Stimulated activated CD4-positive, alpha-beta T cell treated with anti-CD3 and anti-CD28 coated beads, TNF-alpha, amount 100 ng/mL, for 24 hours (primary cell): ENCODE measurements at places on chromosomes 1 and 21.
A peak's percentile ranks its signal among the peaks of the same experiment; 100 is the strongest.

DNA sequence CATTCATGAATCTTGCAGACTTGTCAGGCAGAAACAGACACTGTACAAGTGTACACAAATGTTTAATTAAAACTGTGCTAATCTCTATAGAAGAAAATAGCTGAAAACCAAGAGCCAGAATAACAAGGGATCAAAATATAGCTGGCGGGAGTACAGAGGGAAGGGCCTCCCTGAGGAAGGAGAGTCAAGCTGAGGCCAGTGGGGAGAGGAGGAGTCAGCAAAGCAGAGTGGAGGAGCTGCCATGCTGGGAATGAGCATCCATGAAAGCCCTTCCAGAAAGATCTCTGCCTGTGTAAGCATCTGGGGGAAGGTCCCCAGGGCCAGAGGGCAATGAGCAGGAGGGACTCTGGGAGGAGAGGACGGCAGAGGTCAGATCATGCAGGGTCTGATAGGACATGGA, 15.1 kb downstream of the SLAMF8 start:
- DNase-seq = no peak

DNA sequence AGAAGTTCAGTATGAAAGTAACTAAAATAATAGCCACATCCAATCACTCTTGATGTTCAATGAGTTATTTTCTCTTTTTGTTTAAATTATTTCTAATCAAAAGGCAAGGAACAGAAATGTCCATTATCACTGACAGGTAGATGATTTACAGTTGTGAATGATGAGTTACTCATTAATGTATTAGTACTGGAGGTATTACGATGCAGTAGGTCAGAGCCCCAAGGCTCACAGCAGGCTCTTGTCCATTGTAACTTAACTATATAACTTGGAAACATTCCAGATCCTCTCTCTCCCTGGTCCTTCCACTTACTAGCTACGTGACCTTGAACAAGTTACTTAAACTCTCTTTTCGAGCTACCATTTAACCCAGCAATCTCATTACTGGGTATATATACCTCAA, 39.5 kb downstream of the CRB1 start:
- DNase-seq = no peak

DNA sequence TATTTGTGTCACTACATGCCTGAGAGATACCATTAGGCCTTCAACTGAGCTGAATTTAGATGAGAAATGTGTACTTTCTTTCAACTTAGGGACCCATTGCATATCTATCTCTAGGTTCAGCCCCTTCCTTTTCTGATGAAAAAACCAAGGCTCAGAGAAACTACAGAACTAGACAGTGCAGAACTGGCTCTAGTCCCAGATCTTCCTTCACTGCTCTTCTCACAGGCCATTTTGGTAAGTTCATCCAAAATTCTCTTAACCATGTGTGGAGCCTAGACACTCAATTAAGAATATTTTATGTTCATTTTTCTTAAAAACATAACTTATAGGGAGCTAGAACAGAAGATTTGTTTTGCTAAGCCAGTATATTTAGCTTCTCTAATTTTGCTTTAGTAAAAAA, 128.9 kb downstream of the ASTN1 start:
- DNase-seq = no peak

DNA sequence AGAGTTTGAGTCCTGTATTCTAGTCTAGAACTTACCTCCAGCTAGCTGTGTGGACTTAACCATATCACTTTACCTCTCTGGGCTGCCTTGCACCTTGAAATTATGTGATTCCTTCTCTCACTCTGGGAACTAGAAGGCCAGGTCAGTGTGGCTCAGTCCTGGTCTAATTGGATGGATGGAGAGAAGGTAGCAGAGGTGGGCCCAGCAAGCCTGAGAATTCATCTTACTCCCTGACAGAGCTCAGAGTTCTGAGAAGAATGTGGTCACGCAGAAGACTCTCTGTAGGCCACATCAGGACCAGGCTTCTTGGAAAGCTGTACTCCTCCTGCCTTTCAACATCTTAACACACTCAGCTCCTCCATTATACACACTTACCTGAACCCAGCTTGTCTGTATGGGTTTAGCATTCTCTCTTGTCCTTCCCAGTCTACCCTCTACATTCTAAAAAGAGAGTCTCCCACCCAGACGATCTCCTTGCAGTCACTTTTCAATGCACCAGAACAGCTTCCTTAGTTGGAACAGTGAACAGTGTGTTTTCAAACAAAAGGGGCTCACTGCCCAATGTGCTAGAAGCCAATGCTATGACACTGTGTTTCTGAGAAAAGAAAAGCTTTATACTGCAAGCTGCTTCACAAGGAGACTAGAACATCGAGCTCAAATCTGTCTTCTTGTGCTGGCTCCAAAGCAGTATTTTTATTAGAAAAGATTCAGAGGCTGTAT, 60.5 kb downstream of the CAPN9 start:
- no peak for DNase-seq

- no peak for DNase-seq
These were observed 1.7 kb downstream of the SSX2IP start for GRCh38 chr1:84688463-84689061.

GRCh38 chr1:154499446-154499845, 2.6 kb upstream of the TDRD10 start:
- DNase-seq = no peak

DNA sequence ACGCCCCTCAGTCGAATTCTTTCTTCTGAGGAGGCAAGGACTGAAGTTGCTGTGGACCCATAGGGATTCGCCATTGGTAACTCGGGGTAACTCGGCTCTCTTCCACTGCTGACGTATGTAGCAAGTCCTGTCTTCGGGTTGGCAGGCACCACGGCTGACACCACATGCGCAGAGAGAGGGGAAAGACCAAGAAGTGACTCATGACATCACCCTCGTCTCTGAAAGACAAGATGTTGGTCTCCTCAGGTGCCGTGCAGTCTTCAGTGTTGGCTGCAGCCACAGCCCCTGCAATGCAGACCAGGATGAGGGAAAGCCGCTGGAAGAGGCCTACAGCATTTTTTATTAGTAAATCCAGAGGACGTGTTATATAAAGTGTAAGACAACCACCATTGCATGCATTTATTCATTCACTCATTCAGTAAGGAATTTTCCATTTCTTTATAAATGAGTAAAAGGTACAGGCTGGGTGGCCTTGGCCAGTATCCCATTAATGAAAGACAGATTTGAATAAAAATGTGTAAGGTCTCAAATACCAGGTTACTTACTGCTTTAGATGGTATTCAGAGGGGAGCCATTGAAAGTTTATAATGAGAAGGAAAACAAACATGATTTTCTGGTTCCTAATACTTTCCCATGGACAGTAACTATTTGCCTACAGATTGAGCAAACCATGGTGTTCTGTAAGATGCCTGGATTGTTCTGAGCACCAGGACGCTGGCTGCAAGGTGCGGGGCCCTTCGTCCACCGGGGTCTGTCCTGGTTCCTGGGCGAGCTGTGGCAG, 50.7 kb upstream of the IRF2BP2 start:
- DNase-seq = no peak

- DNase-seq = no peak
These were observed 108.8 kb downstream of the KIF26B start for GRCh38 chr1:245263529-245264095.

DNA sequence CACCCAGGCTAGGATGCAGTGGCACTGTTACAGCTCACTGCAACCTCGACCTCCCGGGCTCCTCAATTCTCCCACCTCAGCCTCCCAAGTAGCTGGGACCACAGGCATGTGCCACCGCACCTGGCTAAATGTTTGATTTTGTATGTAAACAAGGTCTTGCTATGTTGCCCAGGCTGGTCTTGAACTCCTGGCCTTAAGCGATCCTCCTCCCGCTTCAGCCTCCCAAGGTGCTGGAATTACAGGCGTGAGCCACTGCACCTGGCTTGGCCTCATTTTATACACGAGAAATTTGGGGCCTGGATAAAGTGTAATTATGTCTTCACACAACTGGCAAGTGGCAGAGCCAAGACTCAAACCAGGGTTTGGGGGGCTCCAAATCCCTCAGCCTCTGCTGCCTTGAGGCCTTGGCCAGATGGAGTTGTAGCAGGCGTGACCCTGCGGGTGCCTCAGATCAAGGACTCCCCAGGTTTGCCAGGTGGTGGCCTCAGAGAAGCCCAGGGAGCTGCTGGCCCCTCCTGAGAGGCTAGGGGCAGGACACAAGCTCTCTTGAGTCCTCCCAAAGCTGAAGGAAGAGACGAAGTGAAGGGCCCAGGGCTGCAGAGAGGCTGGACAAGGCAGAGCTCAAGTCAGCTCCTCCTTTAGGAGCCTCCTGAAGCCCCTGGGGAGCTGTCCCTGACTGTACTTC, 61.7 kb downstream of the MDM4 start:
- no peak for DNase-seq

DNA sequence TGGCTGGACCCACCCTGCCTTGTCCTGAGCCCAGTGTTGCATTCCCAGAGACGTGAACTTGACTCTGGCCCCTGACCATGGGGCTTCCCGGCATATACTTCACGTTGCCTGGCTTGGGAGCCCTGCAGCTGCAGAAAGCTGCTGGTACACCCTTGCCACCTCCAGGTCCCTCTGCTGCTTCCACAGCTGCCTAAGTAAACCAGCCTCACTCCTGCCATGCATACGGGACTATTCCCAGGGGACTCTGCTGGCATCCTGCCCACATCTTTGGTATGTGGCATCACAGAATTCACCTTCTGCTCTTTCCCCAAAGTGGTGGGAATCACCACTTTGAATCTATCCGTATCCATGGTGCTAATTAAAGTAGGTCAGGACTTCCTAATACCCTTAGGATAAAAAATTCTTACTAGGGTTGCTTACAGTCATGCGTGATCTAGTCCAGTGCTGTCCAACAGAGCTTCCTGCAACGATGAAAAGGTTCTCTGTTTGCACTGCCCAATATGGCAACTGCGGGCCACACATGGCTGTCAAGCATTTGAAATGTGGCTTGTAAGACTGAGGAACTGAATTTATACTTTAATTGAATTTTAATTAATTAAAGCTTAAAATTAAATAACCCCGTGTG, 203.0 kb downstream of the GRIK3 start:
- DNase-seq = no peak

GRCh38 chr1:175697255-175697654, 46.1 kb downstream of the TNR start:
- DNase-seq = no peak

GRCh38 chr1:186054003-186054402, 319.8 kb downstream of the HMCN1 start:
- no peak for DNase-seq

GRCh38 chr1:116854403-116854690, 55.4 kb upstream of the PTGFRN start:
- no peak for DNase-seq

GRCh38 chr1:72284348-72285073, 2.2 kb upstream of the NEGR1 start:
- DNase-seq = no peak

DNA sequence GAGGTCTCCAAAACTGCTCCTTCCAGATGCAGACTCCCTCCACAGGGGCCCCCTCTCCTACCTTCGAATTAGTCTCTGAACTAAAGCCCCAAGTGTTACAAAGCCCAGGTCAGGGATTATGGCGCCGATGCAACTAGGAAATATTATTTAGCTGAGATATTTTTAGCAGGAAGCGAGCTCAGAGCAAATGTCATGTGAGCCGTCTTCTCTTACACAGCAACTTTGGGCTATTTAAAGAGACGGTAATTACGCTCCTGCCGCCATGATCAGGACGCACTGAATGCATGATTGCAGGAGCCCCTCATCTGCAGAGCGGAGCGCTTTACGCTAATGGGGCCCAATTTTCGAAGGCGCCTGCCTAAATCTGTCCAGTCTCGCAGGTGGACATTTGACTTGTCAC, 55.3 kb upstream of the TARDBP start:
- no peak for DNase-seq

- no peak for DNase-seq
These were observed 19.9 kb downstream of the NIBAN1 start for GRCh38 chr1:184954232-184954995.

DNA sequence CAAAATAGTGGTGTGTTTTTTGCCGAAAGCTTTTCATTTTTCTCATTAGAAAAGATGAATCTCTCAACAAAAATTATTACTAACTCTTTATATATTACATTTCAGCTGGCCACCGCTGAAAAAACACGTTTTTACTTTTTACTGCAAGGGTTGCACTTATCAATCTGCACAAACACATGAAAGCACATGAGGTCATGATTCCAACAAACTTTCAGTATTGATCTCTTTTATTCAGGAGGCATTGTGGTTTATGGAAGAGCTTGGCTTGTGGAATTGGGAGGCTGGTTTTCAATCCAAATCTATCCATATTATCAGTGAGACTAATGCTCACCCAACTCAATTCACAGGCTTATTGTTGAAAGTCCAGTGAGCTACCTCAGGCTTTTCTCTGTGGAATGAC, 20.6 kb upstream of the LPGAT1 start:
- no peak for DNase-seq

DNA sequence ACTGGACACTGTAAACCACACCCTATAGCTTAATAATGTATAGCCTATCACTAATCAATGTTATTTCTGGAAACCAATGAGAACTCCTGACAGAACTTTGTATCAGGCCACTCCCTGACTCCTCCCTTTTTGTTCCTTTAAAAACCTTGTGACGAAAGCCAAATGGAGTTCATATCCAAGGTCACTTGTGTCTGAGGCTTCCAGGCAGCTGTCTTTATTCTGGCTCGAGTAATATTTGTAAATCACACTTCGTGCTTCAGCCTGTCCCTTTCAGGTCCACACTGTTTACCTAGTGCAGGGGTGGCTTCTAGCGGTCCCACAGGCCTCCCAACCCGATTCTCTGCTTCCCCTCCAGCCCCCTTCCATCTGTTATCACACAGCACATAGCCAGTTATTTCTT, 16.2 kb upstream of the CAPN9 start:
- no peak for DNase-seq

- peak; percentile 61 for DNase-seq
These were observed 29.3 kb downstream of the SLC66A1 start for GRCh38 chr1:19341201-19342061.

- no peak for DNase-seq
These were observed 206.1 kb upstream of the GALNT2 start for GRCh38 chr1:229860926-229861325.

DNA sequence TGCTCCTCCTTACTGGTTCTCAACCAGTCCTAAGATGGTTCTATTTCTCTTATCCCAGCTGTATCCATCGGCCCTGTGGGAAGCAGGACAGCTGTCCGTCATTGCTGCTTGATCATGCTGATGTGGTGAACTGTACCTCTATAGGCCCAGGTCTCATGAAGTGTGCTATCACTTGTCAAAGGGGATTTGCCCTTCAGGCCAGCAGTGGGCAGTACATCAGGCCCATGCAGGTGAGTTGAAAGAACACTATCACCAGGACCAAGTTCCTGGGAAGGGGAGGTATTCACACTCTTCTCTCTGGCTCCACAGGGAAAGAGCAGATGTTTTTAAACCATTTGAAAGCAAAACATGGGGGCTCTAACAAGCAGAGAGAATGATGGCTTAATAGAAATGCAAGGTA, 302.6 kb downstream of the PAPPA2 start:
- DNase-seq = no peak
